Stimulated activated CD8-positive, alpha-beta memory T cell treated with anti-CD3 and anti-CD28 coated beads, Interleukin-4, amount 100 ng/mL, for 24 hours (primary cell): ENCODE measurements at places on chromosomes 7 and 10.

- DNase-seq, result no peak
Observed at GRCh38 chr10:6400331-6400730, 179.7 kb downstream of the PRKCQ start.

- DNase-seq, result no peak
Observed at GRCh38 chr7:75953931-75954330, 39.0 kb downstream of the POR start.

GRCh38 chr10:90075995-90076394, 374.6 kb downstream of the KIF20B start:
- no peak for DNase-seq

GRCh38 chr10:24953675-24954074, 1.3 kb upstream of the PRTFDC1 start:
- DNase-seq, result no peak

- peak; percentile 9 for DNase-seq
Observed at GRCh38 chr10:12333380-12334185, 15.8 kb upstream of the CAMK1D start.

GRCh38 chr10:113261611-113262091, 291.2 kb upstream of the HABP2 start:
- no peak for DNase-seq

GRCh38 chr10:75492173-75492925, 60.9 kb downstream of the LRMDA start:
- DNase-seq, result no peak

DNA sequence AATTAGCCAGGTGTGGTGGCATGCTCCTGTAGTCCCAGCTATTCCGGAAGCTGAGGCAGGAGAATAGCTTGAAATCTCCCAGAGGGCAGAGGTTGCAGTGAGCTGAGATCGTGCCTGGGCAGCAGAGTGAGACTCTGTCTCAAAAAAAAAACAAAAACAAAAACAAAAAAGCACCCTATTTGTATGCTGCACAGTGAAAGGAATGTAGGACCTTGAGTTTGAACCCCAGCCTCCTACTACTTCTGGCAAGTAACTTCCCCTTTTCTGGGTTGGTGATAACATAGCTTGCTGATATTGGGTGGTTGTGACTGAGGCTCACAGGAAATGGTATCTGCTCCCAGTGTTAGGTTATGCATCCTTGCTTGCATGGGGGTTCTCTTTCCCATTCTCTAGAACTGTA, 205.3 kb downstream of the BUB3 start:
- no peak for DNase-seq

- DNase-seq, result no peak
Observed at GRCh38 chr7:70758646-70759045, 373.3 kb upstream of the GALNT17 start.

DNA sequence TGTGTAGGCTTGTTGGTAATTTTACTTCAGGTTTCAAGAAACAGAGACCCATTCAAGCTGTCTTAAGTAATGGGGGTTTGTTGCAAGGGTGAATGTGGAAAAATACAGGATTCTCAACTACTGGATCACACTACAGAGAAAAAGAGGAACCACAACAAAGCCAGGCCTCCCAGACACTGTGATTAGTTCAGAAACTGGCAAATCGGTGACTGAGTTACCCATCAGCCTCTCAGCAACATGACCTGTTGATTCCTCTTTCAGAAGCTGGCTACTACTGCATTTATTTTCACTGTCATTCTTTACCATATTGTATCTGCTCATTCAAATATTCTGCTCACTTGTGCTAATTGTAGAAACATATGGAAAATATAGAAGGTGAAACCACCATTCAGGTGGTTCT, 16.0 kb downstream of the CCDC71L start:
- DNase-seq, result no peak

- DNase-seq, result no peak
Observed at GRCh38 chr10:22733992-22734391, 19.6 kb upstream of the PIP4K2A start.

GRCh38 chr7:13236026-13236425, 548.6 kb downstream of the ARL4A start:
- DNase-seq, result no peak

DNA sequence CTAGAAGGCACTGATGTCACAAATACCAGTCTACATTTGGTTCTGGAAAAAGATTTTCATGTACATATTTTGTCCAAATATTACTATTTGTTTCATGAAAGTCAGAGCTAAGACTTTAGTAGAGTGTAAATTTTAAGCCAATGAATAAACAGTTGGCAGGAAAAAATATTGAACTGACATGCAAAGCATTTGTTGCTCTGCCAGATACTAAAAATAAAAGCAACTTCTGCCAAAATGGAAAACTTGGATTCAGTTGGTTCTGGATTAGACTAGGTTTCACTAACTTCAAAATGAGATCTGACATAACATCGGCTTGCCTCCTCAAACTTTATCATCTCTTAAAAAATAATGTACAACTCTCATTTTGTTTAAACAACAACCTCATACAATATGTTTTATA, 34.9 kb downstream of the FAM204A start:
- DNase-seq, result no peak

DNA sequence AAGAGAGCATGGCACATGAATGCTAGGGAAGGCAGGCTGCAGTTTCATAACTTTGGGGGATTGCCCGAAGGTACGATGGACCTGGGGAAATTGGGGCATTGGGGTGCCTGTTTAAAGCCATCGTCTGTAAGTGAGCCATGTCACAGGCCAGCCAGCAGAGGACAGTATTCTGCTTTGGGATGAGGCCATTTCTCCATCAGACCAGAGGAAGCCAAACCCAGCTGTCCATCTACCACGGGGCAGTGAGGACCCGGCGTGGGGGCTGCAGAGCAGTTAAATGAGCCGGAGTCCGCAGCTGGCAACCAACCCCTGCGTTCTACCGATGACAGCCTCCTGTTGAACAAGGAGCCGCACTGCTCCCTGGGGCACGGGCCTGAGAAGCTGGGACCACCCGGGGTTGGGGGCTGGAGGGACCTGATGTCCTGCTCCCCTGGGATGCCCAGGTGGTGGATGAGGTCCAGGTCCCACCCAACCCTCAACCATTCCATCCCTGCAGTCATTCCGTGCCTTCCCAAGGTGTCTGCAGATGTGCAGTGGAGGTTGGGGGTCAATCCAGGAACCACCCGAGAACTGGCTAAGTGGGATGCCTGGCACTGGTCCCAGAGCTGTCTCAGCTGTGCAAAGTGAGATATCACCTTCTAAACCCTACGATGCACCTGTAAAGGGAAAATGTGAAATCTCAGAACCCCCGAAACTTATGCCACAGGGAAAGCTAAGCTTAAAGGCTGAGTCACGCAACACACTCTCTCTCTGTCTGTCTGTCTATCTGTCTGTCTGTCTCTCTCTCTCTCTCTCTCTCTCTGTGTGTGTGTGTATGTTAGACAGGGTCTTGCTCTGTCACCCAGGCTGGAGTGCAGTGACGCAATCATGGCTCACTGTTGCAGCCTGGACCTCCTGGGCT, 12.1 kb upstream of the RHBDD2 start:
- DNase-seq, result peak; percentile 21

DNA sequence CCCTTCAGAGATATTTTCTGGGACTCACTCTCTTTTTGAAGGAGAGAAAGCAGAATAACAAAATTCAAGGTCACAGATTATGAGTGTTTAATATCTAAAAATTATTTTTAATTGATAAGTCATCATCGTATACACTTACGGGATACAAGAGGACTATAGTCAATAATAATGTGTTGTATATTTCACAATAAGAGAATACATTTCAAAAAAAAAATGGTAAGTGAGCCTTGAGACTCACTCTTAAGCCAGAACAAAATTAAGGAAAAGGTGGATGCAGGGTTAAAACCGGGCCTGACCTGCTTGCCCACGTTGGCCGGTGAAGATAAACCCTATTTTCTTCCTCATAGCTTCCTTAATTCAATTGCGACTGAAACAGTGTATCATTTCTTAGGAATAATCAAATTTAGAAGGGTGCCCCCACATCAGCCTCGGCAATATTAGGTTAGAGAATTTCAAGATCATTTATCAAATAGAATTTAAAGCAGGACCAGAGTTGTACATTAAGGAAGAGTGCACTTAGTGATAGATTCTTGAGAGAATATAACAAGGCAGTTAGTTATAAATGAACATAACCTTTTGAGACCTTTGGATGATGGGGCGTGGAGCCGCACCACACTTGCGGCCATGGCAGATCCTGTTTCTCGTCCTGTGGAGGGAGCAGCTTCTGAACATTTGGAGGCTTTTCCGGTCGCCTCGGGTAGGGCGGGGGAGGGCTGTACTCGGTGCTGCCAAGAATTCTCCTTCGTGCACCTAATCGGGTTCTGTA, 321.8 kb downstream of the PAXIP1 start:
- no peak for DNase-seq

DNA sequence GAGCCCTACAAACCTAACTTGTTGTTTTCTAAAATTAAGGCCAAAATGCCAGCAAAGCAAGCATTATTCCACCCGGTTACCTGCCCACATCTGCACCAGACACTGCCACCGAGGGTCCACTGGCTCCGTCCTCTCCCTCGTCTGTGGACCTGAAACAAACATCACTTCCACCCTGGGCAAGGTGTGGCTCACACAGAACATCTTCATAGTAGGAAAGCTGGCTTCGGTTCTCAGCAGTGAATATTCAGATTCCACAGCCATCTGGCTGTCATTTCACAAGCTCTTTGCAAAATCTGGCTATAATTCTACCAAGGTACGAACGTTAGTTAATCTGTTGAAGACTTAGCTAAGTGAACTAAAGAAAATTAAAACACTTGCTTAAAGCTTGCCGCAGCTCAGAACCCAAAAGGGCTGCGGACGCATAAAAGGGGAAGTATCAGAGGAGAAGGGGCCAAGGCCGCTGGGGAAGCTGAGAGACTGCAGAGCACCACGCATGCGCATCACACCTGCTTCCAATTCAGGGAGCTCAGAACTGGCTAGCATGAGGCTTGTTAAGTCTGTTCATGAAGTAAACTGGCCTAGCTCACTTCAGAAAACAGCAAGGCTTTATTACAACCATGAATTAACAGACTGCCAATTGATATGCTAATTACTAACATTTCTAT, 46.1 kb downstream of the PTPRN2 start:
- peak; percentile 11 for DNase-seq

- no peak for DNase-seq
Observed at GRCh38 chr10:13913897-13914296, 327.1 kb downstream of the PRPF18 start.

DNA sequence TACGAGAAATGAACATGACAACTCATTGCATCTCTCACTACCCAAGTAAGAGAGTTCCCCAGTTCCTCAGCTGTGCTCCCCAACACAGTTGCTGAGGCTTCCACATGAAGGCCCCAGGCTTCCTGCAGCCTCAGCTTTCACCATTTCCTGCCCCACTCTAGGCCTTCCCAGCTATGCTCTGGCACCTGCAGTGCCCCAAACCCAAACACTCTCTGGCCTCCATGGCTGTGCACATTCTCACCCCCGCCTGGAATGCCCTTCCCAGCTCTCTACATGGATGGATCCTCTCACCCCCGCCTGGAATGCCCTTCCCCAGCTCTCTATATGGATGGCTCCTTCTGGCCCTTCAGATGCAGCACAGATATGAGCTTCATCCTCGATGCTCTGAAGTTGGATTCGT, 61.3 kb downstream of the KIAA1549 start:
- DNase-seq, result no peak

GRCh38 chr7:131371411-131371810, 43.7 kb downstream of the MKLN1 start:
- no peak for DNase-seq

- no peak for DNase-seq
Observed at GRCh38 chr7:55375237-55375636, 10.1 kb downstream of the LANCL2 start.

DNA sequence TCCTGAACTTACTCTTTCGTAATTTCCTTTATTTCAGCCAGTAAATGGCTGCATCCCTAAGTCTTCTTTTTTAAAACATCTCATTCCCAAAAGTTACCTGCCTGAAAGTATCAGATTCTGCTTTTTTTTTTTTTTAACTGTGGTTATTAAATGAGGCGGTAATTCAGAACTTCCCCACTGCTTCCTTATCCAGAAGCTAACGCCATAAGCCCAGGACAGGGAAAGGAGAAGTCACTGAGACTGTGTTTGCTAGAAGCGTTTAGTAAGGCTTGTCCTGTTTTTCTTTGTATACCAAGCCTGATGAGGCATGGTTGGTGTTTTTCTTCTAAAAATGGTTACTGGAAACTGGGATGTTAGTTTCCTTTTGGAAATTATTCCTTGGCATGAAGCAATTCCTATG, 197.8 kb downstream of the CELF2 start:
- DNase-seq, result no peak

DNA sequence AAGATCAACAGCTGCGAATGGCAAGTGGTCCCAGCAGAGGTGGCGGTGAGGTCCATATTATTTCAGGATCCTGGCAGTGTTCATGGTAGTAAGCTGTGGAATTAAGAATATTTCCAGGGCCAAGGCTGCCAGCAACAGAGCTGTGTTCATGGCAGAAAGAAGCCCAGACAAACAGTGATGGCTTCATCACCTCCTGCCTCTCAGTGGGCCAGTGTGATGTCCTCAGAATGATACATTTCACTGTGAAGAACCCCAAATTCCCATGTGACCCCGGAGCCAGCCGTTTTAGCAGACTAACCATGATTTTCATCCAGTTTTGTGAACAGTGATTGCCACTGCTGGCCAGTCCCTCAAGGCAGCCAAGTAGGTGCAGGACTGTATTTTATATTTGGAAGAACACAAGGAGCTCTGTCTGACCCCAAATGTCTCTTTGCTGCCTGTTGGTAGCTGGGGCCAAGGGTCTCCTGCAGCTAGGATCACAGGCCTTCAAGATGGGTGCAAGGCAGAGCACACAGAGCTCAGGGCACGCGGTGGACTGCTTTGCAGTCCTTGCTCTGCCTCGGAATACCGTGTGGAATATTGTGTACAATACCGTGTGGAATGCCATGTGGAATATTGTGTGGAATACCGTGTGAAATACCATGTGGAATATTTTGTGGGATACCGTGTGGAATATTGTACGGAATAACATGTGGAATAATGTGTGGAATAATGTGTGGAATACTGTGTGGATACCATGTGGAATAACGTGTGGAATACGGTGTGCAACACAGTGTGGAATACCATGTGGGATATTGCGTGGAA, 132.3 kb upstream of the CHST15 start:
- DNase-seq, result no peak

DNA sequence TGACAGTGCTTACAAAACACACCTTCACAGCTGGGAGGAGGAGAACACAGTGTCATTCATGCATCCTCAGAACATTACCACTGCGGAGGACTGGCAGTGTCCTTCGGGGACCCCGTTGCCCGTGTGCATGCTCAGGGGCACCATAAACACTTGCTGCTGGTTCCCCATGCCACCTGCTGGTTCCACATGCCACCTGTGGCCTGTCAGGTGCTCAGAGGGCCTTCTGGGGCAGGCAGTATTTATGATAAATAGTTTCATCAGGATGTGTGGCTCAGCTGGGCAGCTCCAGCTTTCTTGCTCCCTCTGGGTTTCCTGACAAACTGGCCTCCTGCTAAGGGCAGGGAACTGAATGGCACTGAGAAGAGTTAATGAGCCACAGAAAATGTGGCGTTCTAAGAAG, 32.1 kb downstream of the CELF2 start:
- DNase-seq, result no peak

- no peak for DNase-seq
Observed at GRCh38 chr10:52853704-52854103, 81.1 kb upstream of the MBL2 start.

- DNase-seq, result no peak
Observed at GRCh38 chr10:69091143-69091651, 3.3 kb downstream of the SRGN start.

- DNase-seq, result no peak
Observed at GRCh38 chr10:74343804-74344203, 192.8 kb downstream of the ADK start.
